ENCODE measurements at places on chromosomes 3 and 15.

DNA sequence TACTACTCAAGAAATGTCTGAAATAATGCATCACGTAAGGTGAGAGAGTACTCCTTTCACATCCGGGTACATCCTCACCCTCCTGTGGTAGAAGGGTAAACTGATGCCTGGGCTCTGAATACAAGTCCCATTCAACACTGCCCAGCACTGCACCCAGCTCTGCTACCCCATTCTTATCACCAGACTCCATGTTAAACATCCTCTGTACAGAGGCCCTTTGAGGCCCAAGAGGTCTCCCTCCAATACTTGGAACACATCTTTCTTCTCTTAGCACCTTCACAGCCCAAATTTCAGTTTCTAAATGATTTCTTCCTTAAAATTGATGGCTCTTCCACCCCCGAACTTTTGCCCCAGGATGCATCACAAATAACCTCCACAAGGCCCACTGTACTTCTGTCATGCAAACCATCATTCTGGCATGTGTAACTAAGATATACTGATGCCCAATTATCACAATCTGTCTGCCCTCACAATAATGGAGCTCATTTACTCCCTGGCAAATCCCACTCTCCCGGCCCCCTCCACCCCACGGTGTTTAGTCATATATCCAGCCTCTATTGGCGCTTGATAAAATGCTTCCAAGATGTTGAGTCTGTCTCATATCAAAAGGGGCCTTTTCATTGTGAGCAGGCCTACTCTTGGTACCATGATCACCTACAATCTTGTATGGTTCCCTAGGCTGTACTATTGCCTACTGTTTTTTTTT is 12.6 kb upstream of the GPX1 start:
- no peak for DNase-seq

GRCh38 chr3:179027326-179027900 is 44.2 kb downstream of the ZMAT3 start:
- no peak for DNase-seq

- no peak for DNase-seq
Observed at GRCh38 chr15:35289024-35289617, 204.0 kb upstream of the NANOGP8 start.

DNA sequence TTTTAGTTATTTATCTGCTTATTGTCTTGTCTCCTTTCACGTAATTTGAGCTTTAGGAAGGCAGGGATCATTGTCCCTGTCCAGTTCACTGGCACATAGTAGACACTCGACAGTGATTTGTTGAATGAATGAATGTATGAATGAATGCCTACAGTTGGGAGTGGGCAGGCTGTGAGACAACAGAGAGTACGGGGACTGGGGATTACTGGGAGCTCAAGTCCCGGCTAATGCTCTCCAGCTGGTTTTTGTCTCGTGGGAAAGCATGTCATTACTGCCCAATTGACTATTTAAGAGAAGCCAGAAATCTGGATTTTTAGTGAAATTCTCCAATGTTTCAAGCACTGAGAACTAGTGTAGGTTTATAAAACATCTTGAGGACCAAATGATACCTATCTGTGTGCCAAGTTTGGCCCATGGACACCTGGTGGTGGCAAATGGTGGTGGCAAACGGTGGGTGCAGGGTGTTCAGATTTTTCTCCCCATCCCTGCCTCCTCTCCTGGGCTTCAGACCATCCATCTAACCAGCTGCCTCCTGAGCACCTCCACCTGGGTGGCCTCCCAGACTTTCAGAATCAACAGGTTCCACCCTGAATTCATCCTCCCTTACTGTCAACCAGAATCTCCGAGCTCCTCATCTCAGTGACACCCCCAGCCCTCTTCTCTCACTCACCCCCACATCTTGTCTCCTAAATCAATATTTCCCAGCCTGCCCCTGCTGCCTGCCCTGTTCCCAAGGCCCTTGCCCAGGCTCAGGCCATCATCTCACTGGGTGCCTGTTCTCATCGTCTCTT is 36.2 kb upstream of the TRH start:
- no peak for DNase-seq

DNA sequence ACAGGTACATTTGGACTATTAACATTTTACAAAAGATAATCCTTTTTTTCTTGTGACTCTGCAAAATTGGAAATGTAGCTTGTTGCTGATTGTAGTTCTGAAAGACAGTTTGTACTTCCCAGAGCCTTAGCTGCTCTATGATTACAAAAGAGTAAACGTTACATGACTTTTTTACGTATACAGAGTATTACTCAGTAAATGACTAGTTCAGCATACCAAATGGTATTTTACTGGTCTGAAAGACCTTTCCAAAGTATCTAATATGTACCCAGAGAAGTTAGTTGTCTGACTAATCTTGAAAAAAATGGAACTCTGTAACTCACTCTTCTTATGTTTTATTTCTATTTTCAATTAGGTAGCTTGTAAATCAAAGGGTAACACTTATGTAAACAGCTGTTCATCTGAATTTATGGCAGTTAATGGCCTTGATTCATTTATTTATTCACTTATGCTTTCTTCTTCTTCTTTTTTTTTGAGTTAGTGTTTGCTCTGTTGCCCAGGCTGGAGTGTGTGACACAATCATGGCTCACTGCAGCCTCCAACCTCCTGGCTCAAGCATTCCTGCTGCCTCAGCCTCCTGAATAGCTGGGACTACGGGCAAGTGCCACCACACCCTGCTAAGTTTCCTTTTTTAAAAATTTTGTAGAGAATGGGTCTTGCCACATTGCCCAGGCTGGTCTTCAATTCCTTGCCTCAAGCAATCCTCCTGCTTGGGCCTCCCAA is 151.7 kb downstream of the C3orf38 start:
- no peak for DNase-seq

Measured in stimulated activated CD4-positive, alpha-beta T cell treated with anti-CD3 and anti-CD28 coated beads, Interleukin-4, amount 100 ng/mL, for 1 hour (primary cell).